ENCODE measurements at places on chromosomes 3 and 15. TPM values are rescaled to one million over a fixed set of nuclear protein-coding genes. Genes with fewer than 3 reads are reported as not detected.

The NUP210 gene
- total RNA-seq: 14.7 TPM

The SCN11A gene
- 0.15 TPM for total RNA-seq

The HYKK gene
- 8.6 TPM for total RNA-seq

The CHRD gene
- total RNA-seq: 9.6 TPM

The OR5K2 gene
- total RNA-seq: not detected

The ATP8B4 gene
- 28.3 TPM for total RNA-seq

The SLC15A2 gene
- total RNA-seq: 0.98 TPM

The CELSR3 gene
- 0.88 TPM for total RNA-seq

The SLC7A14 gene
- not detected for total RNA-seq

The DNAH12 gene
- total RNA-seq: 0.33 TPM

The GRIP2 gene
- total RNA-seq: 0.33 TPM

The PSTPIP1 gene
- 2.6 TPM for total RNA-seq

The MAGEF1 gene
- 16.5 TPM for total RNA-seq

The CHRM5 gene
- total RNA-seq: not detected

The SRGAP3 gene
- total RNA-seq: 19.0 TPM

The ZNF662 gene
- 8.2 TPM for total RNA-seq

The ADAMTS17 gene
- total RNA-seq: 8.0 TPM

The TLR9 gene
- total RNA-seq: not detected

The SAXO2 gene
- 1.1 TPM for total RNA-seq

The RLBP1 gene
- not detected for total RNA-seq

The GMNC gene
- under 0.01 TPM for total RNA-seq

The TM4SF4 gene
- not detected for total RNA-seq

The RHOV gene
- total RNA-seq: not detected

The CSNK1G1 gene
- total RNA-seq: 12.6 TPM

The THRB gene
- 39.2 TPM for total RNA-seq
